Substantia nigra (tissue), 51 donors: ENCODE measurements at places on chromosomes 5 and 9.

- no peak for DNase-seq
Observed at GRCh38 chr9:22170556-22170955, 161.5 kb upstream of the CDKN2B start.

GRCh38 chr5:96439477-96440184 lies 6.6 kb upstream of the PCSK1 start:
- DNase-seq, result no peak

GRCh38 chr5:35939639-35940038 lies 1.2 kb upstream of the CAPSL start:
- DNase-seq, result no peak

DNA sequence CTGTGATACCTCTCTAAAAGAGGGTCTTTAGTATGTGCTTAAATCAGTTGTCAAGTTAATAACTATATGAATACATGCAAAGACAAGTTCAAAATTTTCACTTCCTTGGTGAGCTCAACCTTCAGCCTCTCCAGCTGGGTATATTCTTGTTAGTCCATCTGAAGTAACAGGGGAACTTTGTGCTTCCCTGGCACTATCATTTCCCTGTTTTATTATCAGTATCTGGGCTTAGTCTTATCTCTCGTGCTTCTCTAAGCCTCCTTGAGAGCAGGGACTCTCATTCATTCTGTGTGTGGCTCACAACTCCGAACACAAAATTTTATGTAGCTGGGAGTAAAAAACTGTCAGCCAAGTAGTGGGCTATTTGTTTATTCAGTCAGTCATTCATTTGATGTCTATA lies 175.9 kb upstream of the MAP3K1 start:
- no peak for DNase-seq

DNA sequence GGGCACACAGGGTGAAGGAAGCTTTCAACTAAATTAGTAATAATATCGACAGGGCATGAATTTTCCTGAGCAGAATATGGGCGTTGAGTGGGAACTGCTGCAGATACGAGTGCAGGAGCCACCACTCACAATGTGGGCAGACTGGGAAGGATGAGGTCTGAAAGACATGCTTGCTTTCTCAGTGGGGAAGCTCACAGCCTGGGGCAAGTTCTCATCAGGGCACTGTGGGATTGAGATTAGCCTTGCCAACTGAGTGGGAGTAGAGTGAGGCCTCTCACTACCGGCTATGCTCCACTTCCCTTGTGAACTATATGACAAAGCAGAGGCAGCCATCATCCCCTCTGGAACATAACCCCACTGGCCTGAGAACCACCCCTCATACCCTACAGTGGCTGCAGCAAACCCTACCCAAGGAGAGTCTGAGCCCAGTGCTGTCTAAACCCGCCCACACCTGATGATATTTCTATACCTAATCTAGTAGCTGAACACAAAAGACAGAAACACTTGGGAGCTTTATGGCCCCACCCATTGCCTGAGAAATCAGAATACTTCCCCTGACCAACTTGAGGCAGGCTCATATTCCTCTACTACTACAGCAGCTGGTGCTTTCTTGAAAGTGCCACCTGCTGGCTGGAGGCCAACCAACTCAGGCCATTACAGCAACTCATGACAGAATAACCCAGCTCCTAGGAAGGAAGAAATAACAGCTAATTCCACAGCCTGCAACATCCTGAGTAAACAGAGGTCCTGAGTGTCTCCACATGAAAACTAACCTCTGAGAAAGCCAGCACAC lies 173.7 kb upstream of the SPEF2 start:
- DNase-seq, result no peak

GRCh38 chr5:95087816-95088317 lies 197.0 kb downstream of the MCTP1 start:
- no peak for DNase-seq

- no peak for DNase-seq
Observed at GRCh38 chr5:166433679-166434078, 1857.8 kb upstream of the WWC1 start.

GRCh38 chr9:129816501-129817435 lies 7.2 kb downstream of the TOR1A start:
- no peak for DNase-seq

DNA sequence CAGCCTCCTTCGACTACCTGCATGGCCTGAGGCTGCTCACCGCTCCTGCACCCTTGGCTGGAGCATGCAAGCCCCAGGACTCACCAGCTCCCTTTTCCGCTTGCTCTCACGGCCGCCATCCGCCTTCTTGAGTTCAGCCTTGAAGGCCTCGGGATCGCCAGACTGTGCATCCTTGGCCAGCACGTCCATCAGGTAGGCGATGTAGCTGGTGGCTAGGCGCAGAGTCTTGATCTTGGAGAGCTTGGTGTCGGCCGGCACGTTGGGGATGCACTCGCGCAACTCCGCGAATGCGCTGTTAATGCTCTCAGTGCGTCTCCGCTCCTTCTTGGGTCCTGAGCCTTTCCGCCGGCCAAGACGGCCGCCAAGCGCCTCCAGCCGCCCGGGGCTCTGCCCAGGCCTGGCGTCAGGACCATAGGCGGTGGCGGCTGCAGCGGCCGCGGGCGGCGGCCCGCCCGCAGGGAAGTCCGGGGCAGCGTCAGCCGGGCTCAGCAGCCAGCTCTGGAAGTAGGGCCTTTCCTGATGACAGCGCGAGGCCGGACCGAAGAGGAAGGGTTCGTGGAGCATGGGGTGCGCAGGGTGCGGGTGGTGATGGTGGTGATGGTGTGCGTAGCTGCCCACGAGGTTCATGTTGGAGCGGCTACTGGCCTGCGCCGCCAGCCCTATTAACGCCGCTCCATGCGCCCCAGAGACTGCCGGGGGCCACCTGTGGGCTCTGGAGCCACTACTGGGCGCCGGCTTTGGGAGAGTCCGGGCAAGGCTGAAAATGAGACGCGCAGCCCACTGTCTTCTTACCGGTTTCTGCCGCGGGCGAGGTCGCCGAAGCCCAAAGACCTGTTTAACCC lies 424 bp downstream of the HAND1 start:
- no peak for DNase-seq

DNA sequence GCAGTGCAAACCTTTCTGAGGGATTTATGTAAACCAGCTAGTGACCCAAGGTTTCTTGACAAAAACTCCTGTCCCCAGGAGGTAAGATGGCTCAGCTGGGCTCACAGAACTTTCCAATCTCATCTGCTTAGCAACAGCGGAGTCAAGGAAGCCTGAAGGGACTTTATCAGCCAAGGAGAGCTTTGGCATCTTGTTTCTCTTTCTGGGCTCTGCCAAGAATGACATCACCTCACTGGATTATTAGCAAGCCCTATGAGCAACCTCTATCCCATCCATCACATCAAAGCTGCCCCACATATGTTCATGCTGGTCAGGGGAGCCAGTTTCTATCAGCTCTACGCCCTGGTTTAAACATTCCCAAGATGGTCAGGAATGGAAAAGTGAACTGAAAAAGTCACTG lies 461.3 kb downstream of the ENC1 start:
- no peak for DNase-seq

DNA sequence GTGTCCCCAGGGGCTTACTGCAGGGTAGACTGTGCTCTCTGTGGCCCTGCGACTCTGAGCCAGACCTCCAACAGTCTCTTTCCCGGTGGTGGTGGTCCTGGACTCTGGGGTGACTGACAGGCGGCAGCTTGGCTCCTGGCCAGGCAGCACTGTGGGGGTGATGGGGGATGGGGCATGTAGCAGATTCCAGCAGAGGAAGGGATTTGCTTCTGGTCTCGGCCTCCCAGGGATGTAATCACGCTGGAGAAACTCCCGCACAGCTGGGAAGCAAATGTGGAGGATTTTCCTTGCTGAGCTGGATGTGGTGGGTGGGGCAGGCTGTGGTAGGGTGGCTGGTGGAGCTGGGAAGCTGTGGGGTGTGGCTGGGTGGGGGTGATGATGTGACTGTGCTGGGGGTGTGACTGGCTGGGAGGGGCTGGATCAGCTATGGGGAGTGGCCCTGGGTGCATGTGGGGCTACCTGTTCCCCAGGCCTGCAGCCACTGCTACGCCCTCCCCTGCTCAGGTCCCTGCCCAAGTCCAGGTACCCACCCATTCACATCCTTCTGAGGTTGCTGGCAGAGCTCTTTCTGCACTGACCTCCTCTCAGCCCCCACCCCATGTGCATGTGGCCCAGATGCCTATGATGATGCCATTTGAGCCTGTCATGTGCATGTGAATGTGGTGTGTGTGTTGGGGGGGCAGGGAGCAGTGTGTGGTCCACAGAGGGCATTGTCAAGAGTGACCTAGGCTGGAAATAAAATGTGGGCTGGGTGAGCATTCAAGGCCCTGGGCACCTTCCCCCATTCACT lies 3.8 kb downstream of the NDST1 start:
- DNase-seq, result no peak

DNA sequence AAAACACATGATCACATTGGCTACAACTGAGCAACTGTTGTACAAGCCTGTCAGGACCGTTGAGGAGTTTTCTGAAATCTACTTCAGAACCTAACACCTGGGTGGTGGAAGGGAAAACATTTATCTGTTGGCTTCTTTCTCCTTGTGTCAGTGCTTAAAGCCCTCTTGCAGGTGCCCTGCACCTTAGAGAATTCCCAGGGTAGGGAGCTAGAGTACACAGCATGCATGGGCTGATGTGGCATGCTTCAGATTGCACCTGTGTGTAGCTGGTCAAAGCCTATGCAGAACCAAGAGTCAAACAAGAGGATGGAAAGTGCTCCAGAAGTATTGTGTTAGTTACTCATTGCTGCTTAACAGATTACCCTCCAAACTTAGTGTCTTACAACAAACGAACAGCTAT lies 33.6 kb upstream of the ZBED3 start:
- DNase-seq, result no peak

GRCh38 chr9:96514108-96514799 lies 64.3 kb downstream of the HABP4 start:
- no peak for DNase-seq

- DNase-seq, result no peak
Observed at GRCh38 chr5:93044859-93045666, 536.0 kb downstream of the NR2F1-AS1 start.
